Mesendoderm (in vitro differentiated cells): ENCODE measurements at places on chromosomes 11 and 22.

DNA sequence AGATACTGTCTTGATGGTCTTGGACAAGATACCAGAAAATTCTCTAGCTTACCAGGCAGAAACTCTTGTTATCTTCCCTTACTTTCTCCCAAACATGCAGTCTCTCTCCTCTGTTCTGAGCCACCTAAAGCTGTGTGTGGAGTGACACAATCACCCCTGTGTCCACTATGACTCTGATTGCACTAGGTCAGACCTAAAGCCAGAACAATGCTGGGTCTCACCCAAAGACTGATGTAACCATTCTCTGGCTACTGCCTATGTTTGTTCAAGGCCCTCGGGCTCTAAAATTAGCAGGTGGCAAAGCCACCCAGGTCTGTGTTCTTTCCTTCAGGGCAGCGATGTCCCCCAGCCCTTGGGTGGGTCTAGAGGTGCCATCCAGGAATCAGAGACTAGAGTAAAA, 200.5 kb downstream of the KCNA4 start:
- no peak for DNase-seq

DNA sequence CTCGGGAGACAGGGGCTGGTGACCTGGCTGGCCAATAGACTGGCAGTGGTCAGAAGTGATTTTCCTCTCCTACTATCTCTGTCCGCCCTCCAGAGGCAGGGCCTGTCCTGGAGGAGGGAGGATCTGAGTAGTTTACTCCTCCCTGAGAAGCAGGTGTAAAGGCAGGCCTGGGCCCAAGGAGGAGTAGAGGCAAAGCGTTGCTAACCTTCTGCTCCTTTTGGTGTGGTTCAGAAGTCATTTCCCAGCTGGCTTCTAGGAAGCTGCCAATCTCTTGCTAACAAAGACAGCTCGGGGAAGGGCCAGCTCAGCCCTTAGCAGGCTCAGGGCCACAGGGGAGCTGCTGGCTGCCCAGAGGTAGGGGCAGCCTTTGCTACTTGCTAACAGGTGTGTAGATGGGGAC, 151.1 kb upstream of the NECTIN1 start:
- DNase-seq, result no peak

- no peak for DNase-seq
Measured at GRCh38 chr11:79670882-79671281, 230.1 kb upstream of the TENM4 start.

GRCh38 chr22:45992737-45993136, 15.8 kb upstream of the WNT7B start:
- no peak for DNase-seq

GRCh38 chr11:113420808-113421207, 33.2 kb downstream of the ANKK1 start:
- DNase-seq, result no peak

GRCh38 chr11:2305788-2306451, 4.1 kb downstream of the TSPAN32 start:
- DNase-seq, result no peak
